GM19239 (cell line): ENCODE measurements at places on chromosomes 1 and 21.

- DNase-seq = peak; percentile 53
Measured at GRCh38 chr1:13960375-13960987, 260.5 kb downstream of the PRDM2 start.

DNA sequence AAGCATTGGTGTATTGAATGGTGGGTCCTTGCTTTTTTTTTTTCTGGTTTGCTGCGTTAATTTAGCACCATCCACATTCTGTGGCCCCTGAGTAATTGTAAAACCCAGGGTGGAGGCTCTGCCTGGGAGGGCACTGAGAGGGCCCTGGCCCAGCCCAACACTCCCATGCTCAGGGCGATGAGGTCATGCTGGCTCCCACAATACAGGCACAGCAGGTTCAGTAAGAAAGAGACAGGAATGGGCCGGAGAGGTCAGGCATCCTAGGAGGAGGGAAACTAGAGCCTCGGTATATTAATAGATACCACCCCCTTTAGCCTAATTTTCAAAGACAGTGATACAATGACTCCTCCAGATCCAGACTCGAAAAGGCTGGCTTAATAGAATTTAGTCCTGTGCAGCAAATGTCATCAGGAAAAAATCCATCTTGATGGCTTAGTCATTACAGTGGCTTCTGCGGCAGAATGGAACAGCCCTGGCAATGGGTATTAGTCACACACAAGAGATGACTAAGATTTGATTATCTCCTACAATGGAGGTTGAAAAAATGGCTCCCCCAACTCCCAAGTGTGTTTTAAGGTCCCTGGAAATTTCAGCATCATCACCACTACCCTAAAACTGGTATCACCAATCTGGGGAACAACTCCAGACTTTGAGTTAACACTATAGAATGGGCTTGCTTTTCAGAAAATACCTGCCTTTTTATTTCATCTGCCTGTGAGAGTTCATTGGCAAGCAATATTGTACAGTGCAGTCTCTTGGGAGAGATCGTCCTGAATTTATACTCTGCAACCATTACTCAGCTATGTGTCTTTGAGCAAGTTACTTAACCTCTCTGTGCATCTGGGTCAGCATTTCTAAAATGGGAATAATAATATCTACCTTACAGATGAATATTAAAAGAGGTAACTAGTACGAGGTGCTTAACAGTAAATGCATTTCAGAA is 43.9 kb upstream of the LYST start:
- DNase-seq = no peak

DNA sequence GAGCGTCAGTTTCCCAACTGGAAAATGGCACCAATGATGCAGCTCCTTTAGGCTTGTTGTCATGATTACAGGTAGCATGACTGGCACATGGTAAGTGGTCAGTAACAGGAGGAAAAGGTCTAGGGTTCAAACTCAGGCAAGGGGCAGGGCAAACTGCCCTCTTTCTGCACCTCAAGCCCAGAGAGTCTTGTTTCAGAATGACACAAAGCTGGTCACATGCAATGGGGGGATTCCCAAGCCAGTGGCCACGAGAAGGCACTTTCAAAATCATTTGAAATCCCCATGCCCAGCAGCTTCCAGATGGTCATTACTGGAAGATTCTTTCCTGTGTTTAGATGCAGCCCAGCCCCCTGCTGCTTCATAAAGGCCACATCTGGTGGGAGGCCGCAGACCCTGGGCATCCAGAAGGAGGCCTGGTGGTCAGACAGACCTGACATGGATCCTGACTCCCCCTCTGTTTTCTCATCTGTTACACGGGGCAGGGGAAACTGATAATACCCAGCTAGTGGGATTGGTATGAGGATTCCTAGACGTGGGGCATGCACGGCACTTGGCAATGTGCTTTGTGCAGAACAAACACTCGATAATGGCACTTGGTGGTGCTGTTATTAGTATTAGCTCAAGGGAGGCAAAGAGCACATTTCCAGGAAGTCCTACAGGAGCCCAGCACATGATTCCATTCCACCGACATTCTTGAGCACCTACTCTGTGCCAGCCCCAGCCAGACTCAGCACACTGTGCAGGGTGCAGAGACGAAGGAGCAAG is 6.9 kb upstream of the PLA2G2D start:
- DNase-seq = no peak

- DNase-seq = no peak
Measured at GRCh38 chr1:192546596-192547190, 28.9 kb upstream of the RGS1 start.

GRCh38 chr1:12038356-12039163 is 19.3 kb downstream of the MIIP start:
- DNase-seq = no peak

DNA sequence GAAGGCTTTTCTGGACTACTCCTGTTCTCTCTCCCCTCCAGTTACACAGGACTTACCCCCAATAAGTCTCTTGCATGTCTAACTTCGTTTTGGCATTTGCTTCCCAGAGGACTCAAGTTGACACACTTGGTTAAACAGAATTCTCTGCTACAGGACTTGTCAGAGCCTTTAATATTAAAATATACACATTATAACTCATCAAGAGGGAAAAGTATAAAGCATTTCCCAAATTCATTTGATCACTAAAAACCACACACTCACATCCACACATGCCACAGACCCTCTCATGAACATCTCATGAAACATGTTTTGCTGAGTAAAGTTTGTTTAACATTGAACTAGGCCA is 8.7 kb upstream of the CAPN2 start:
- no peak for DNase-seq

DNA sequence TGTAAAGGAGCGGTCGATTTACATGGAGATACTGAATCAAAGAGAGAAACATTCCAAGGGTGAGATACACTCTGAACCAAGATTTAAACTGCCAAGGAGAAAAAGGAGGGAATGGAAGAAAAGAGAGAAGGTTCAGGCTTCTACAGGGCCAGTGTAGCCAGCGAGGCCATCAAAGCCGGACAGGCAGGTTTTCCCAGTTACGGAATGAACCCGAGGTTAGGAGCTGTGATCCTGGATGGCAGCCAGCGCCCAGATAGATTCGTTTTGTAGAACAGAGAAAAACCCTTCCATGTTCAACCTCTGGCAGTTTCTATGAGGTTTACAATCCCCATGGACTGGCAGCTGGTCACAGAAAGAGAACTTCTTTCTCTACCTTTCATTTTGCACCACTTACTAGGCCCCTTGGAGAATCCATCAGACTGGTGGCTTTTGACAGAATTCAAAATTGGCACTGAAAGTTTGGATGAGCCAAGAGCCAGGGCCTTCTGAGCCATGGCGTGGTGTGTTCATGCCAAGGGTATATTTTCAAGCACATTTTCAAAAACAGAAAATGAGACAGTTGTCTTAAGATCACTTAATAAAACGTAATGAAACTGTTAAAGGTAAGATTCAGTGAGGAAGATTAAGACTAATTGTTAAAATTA is 171.5 kb downstream of the RUNX1 start:
- DNase-seq = no peak

DNA sequence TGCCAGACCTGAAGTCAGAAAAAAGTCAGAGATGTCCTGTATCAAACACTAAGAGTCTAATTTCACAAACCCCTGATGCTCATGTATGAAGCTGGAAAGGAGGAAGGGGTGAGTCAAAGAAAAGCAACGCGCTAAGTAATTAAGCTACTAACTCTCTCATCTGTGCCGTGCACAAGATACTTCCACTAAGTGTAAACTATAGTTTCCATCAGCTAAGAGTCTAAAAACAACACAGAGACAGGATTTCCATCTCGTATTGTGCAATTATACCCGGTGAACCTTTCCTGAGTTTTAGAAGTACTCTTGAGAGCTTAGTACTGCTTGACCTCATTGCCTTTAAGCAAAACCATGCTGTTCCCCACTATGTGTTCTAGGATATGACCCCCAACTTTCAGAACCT is 19.0 kb downstream of the DNALI1 start:
- no peak for DNase-seq

DNA sequence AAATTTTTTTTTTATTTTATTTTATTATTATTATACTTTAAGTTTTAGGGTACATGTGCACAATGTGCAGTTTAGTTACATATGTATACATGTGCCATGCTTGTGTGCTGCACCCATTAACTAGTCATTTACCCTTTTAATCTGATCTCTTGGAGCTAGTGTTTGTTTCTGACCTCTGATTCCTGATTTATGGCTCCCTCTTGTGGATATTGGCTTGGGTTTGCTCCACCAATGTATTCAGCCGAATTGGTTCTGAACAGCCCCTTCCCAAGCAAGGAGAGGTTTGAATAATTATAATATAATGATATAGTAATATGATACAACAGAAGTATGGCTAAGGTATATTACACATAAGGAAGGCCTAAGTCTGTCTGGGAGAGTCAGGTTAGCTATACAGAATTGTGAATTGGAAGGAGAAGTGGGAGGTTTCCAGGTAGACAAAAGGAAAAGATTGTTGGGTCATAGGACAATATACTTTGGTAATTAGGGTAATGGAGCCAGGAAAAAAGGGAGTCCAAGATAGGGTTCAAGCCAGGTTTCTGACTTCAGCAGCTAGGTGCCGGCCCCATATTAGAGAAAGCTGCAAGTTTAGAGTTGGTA is 53.1 kb upstream of the HMCN1 start:
- no peak for DNase-seq

GRCh38 chr1:155323729-155324036 is 3.0 kb downstream of the RUSC1 start:
- DNase-seq = peak; percentile 64

GRCh38 chr1:160646711-160647328 is at the start of gene SLAMF1:
Gene SLAMF1, minus strand, starts transcription at chr1:160647044. Its CDS starts 99 bp downstream, at chr1:160646945.
- no peak for DNase-seq

- no peak for DNase-seq
Measured at GRCh38 chr1:39091845-39092645, 65.9 kb downstream of the NDUFS5 start.

- DNase-seq = no peak
Measured at GRCh38 chr21:19197950-19198349, 794.4 kb upstream of the TMPRSS15 start.

GRCh38 chr1:211474451-211474850 is 17.5 kb downstream of the RD3 start:
- DNase-seq = no peak

DNA sequence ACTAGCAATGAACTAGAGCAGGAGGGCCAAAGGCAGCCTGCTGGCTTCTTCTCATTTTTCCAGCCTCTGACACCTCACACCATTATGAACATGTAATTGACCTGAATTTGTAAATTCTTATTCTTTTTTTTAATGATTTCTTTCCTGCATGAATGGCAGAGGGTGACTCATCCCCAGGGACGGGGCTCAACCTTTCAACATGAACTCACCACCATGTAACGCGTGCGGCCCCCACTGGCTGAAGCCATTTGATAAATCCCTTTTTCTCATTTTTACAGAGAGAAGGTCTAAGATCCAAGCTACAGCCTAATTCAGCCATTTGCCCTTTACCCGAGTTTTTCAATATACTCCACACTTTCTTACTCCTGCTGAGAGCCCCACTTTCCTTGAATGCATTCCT is 9.3 kb upstream of the ETS2 start:
- DNase-seq = no peak

DNA sequence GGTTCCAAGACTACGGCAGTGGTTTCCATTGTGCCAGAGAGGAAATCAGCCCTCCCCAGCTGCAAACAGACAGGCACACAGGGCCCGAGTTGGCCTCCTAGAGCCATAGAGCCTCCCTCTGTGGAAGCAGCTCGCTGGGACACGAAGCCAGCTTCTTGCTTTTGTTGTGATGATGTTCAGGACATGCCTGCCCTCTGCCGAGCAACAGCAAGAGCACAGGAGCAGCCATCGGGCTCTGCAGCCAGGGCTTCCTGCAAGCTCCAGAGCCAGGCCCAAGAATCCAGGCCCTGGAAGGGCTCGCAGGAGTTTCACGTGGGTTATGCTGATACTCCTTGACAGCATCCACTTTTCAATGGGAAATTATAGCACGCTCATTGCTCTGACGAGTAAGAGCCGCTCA is 18.5 kb downstream of the NPHP4 start:
- DNase-seq = no peak

DNA sequence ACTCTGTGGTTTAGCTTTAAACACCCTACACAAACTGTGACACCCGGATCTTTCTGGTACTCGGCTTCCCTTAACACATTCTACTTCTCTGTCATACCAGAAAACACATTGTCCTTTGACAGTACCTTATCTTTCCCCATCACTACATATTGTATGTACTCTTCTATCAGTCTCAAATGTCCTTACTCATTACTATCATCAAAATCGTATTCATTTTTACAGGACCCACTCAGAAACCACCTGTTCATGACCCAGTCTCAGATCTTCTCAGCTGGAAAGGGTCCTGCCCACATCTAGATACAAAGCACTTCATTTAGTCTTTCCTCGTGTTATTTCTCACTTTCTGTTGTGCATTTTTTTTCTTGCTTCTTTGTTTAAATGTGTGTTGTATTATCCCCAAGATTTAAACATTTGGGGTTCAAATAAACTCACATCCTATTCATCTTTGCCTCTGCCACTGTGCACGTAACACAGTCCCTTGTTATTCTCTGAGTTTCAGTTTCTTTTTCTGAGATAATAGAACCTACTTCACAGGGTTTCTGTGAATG is 27.7 kb downstream of the CD34 start:
- no peak for DNase-seq

GRCh38 chr1:12469990-12470389 is 148.0 kb downstream of the DHRS3 start:
- DNase-seq = no peak

DNA sequence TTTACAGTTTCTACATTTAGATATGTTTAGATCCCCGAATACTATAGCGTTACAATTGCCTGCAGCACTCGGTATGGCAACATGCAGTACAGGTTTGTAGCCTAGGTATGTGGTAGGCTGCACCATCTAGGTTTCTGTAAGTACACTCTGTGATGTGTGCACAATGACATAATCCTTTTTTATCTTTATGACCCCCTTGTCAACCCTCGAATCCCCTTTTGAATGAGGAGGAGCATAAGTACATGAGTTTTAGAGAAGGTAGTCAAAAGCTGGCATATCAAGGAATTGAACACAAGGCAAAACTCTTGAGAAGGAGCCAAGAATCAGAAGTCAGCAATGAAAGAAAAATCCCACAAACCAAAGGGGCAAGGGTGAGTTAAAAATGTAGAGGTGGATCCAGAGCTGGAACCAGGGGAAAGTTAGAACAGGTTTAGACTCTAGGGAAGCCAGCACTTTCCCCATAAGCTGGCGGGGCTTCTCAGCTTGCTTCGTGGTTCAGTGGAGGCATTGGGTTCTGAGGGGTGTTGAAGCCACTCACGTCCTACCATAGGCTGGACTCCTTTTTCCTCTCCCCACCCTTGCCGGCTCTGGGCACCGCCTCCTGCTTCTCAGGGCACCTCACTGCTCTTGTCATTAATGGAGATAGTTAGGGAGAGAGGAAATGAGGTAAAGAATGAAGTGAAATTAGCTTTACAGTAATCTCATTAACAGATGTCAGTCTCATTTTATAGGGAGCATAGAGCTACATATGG is 31.3 kb downstream of the OLFML3 start:
- no peak for DNase-seq
